NCI-H2081 treated with DMSO at 0.1 percent for 48 hours (cell line): ENCODE measurements at places on chromosomes 12 and 14.

GRCh38 chr14:24329736-24330135, 5.1 kb downstream of the ADCY4 start:
- DNase-seq, result no peak

DNA sequence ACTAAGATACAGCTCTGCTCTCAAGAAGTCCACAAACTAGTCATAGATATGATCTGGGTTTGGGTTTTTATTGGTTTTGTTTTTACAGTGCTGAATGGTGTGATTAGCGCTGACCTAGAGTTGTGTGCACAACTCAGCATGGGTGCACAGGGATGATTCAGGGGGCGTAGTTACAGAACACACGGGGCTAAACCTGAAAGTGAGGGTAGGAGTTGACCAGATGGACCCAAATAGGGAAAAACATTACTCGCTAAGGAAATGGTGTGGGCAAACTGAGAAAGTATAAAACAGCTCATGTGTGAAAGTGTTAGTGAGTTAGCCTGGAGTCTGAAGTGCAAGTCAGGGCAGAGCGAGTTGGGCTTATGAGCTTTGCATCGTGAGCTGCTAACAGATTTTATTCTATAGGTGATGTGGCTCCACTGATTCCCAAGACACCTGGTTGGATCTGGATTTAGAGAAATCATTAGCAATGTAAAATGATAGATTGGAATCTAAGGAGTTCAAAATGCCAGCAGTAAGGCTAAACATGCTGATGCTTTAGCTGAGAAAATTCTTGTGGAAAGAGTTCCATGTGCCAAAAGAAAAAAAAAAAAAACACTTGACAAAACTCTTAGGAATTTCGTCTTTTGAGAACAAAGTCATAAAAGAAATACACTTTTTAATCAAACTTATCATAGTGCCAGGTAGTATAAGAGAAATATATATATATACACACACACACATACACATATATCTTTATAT, 134.9 kb downstream of the SLC5A8 start:
- DNase-seq, result no peak

DNA sequence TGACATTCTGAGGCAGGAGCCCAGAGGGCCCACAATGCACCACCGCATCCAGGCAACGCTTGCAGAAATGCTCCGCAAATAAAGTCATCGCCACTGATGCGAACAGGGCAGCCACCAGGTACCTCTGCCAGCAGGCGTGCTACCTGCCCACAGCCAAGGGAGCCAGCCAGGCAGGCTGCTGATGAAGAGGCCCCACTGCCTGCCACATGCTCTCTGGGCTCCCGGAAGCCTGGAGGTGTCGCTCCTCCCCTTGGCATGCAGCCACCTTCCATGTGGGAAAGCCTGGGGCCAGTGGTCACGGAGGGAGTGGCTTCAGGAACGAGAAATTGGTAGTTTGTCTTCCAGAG, 14.7 kb downstream of the GPR132 start:
- DNase-seq, result peak; percentile 18

GRCh38 chr12:14239350-14239934, 126.0 kb upstream of the ATF7IP start:
- DNase-seq, result no peak

DNA sequence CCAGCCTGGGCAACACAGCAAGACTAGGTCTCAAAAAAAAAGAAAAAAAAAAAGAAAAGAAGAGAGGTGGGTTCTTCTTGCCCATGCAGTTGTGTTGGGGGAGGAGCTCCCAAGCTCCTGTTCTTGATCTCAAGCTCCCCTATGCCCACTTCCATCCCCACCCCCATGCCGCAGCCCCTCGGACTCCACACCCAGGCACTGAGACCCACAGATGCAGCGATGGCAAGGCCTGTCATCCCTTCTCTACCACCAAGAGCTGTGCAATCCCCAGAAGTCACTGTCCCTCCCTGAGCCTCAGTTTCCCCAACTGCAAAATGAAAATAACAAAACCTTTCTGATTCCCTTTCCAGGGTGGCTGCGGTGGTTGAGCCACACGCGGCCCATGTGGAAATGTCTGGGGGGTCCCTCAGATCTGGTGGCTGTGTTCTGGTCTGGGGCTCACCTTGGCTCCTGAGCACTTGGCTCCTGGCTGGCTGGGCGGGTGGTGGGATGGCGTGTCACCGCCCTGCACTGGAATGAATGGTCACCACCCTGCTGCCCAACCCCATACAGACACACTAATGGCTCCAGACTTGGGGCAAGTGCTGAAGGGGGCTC, 22.6 kb upstream of the KIF26A start:
- DNase-seq, result no peak

DNA sequence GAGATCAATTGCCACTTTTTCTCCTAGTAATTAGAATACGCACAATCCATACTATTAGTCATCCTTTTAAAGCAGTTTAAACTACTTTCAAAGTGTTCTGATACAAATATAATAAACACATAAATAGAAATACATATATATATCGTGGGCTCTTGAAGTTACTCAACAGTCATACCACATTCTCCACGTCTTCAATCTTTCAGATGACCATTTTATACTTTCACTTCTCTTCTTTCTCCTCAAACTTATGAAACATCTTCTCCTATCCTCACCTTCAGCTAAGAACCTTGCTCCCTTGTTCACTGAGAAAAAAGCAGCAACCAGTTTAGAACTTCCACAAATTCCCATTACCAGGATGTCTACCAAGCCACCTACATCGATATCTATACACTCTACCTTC, 19.2 kb downstream of the CEP290 start:
- DNase-seq, result no peak

DNA sequence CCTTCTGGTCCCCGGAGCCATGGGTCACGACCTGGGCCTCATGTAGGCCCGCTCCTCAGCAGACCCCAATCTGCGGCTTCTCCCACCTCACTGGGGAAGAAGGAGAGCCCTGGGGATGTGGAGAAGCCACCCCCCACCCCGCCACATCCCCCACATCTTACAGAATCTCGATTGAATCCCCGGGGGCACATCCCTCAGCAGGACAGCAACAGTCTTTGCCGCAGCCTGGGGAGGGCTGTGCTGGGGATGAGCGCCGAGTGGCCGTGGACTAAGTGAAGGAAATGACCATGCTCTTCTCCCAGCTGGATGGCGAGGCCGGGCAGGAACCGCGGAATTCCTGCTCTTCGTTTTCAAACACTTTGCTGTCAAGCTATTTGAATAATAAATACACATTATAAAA, 169.0 kb upstream of the RTL1 start:
- DNase-seq, result no peak

DNA sequence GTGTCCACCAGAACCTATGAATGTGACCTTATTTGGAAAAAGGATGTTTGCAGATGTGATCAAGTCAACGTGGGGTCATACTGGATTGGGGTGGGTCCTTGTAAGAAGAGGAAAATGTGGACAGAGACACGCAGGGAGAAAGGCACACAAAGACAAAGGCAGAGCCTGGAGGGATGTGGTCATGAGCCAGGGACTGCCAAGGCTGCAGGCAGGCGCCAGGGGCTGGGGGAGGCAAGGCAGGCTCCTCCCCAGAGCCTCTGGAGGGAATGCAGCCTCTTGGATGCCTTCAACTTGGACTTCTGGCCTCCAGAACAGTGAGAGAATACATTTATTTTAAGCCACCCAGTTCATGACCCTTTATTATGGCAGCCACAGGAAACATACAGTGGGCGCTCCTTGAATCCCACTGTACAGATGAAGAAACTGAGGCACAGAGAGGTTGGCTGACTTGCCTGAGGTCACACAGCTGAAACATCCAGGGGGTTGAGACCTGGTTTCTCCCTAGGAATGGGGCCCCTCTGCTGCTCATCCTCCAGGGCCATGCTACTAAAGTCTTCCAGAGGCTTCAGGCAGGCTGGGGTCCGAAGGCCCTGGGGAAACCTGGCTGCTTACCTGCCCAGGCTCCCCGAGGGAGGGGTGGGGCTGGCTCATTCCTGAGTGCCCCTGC, 99.7 kb downstream of the RFLNA start:
- no peak for DNase-seq

GRCh38 chr14:90649083-90649482, 167.1 kb downstream of the TTC7B start:
- no peak for DNase-seq

GRCh38 chr14:68643673-68644072, 149.2 kb downstream of the ZFP36L1 start:
- no peak for DNase-seq

DNA sequence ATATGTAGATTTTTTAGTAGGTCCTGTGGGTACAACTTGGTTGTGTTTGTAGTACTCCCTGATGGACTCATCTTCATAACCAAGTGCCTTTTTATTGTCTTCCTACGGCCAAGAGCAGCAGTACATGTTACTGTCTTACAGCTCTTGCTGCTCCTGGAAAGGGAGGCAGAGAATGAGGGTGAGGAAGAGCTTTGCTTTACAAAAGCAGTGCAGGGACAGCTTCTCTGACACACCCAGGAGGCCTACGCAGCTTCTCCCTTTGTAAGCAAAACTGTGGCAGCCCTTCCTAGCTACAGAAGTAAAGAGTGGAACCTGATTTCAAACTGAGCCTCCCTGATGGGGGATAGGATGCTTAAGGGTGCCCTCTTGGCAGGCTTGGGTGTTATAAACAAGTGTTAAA, 18.6 kb downstream of the MYRFL start:
- no peak for DNase-seq
